Fibroblast of skin of scalp (primary cell): ENCODE measurements at places on chromosomes 5 and 9.
A peak's percentile ranks its signal among the peaks of the same experiment; 100 is the strongest.

GRCh38 chr5:73300337-73301207 is 127.6 kb downstream of the TMEM174 start:
- peak; percentile 35 for DNase-seq

- DNase-seq = peak; percentile 59
Measured at GRCh38 chr5:141512911-141513626, 24.2 kb downstream of the PCDHGC5 start.

DNA sequence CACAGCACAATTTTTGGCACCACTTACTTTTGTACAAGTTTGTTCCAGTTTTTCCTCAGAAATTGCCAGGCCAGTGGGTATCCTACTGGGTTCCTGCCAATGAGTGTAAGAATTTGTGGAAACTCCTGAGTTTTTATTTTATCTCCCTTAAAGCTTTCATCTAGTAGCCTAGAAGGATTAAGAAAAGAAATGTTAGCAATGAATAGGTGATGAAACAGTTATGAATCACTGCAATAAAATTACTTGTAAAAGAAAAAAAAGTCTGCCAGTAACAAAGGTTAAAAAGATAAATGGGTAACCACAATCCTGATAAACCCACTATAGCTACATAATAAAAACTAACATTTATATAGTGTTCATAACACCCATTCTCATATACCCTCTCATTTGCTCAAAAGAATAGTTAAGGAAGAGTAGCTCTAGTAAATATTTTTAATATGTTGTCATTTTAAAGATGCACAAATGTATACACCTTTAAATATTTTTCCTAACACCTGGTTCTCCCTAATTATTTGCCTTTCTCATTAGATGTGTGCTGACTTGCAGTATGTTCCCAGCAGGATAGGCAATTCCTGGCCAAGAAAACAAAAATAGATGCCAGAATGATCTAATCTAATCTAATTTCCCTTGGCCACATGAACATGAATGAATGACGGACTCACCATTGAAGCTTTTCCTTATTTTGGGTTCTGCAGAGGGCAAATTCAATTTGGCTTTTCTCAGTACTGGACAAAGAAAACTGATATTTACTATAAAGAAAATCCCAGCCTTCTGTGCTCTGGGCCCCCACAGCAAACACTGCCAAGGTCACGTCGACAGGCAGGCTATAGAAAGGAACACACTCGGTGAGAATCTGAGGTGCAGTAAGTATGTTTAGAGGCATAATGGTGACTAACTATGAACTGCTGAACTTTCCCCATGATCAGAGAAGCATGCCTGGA is 26.4 kb downstream of the ERAP1 start:
- peak; percentile 40 for DNase-seq

- no peak for DNase-seq
Measured at GRCh38 chr5:139569270-139569955, 8.3 kb downstream of the UBE2D2 start.

- no peak for DNase-seq
Measured at GRCh38 chr5:57761513-57761912, 278.9 kb upstream of the ACTBL2 start.

DNA sequence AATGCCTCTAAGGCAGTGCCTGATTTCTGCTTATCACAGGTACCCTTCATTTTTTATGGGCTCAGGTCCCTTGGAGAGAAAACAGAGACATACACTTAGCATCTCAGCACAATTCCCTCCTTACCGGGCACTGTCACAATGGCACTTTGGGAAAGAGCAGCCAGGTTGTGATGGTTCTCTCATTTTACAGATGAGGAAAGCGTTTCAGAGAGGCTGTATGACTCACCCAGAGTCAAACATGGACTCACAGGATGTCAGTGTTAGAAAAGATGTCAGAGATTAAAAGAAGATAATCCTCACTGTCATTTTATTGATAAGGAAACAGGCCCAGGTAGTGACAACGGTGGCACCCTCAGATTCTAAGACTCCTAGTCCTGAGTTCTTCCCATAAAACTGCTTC is 12.0 kb upstream of the SLC31A2 start:
- no peak for DNase-seq

- DNase-seq = no peak
Measured at GRCh38 chr9:34590381-34591247, 1.1 kb upstream of the CNTFR start.

DNA sequence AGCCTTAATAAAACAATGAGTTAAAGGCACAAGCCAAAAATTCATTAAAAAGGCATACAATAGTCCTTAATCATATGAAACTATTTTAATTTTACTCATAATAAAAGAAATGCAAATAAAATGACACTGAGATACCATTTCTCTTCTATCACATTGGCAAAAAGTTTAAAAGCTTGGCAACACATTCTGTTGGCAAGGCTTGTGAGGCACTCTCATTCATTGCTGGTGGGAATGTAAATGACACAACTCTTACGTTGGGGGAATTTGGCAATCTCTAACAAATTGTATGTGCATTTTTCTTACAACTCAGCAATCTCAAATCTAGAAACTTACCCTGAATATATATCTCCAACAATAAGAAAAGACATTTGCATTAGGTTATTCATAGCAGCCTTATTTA is 111.6 kb downstream of the PRELID2 start:
- no peak for DNase-seq

DNA sequence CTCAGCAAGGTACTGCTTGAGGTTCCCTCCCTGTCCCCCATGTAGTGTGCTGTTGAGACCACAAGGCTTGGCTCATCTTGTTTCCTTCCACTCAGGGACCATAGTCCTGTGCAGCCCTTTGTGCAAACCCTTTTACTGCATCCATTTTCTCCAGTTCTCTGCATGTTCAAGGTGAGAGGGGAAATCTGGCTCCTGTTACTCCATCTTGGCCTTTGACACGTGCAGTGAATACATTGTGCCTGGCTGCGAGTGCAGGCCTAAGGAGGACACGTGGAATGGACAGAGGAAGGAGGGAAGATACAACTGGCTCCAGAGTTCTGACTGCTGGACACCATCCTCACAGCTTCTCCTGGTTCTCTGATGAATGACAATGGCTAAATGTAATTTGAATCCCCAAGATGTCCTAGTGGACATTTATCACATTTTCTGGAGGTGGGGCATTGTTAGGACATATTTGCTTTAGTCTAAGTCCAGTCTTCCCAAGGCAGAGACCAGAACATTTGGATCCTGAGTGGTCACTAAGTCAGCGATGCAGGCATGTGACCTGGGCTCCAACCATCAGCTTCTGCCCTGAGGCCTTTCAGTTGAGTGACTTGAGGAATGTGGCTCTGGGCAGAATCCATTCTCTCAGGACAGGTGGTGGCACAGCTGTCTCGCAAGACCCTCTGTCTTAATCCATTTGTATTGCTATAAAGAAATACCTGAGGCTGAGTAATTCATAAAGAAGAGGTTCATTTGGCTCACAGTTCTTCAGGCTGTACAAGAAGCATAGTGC is 189.0 kb upstream of the DAP start:
- no peak for DNase-seq

- DNase-seq = peak; percentile 22
Measured at GRCh38 chr5:8864053-8864452, 681.8 kb downstream of the SEMA5A start.

DNA sequence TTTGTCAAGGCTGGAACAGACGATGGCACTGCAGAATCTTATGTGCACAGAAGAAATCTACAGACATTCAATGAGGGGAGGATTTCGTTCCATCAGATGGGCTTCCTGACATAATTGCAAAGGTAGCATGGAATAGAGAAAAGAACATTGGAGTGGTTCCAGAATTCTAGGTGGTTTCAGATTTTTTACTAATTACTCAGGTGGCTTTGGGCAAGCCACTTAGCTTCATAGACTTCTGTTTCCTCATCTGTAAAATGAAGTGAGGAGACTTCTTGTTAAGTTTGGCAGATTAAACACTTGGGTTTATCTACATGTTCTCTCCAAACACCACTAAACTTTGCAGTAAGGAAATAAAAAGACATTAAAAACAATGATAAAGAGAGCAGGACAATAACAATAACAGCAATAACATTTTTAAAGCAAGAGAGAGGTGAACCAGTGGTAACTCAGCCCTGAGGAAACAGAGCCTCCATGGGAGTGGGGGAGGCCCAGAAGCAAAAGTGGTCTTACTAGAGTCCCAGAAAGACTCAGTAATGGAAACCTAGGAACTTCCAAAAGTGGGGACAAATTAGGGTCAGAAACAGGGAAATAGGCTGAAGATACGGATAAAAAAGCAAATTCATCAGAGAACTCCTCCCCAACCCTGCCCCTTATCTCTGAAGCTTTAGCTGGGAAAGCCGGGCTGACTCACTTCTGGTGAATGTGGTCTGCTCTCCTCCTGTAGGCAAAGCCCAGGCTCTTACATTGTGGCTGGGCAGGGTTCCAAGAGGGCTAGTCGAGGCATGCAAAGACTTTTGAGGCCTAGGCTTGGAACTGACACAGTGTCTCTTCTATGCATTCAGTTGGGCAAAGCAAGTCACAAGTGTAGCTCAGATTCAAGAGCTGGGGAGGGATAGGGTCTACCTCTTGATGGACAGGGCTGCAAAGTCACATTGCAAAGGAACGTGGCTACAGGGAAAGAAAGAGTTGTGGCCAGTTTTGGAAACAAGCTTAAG is 11.8 kb upstream of the ACTBL2 start:
- DNase-seq = peak; percentile 99

GRCh38 chr9:34377404-34377746 is 677 bp upstream of the MYORG start:
- DNase-seq = no peak

- DNase-seq = no peak
Measured at GRCh38 chr9:72464857-72465592, 56.4 kb upstream of the TMC1 start.

GRCh38 chr5:166013415-166013814 is 2278.0 kb upstream of the WWC1 start:
- DNase-seq = no peak

GRCh38 chr5:64164166-64164565 is 1.5 kb upstream of the RNF180 start:
- no peak for DNase-seq
